H7 (cell line): ENCODE measurements at places on chromosomes 4 and X. TPM values are rescaled to one million over a fixed set of nuclear protein-coding genes. Genes with fewer than 3 reads are reported as not detected.
A peak's percentile ranks its signal among the peaks of the same experiment; 100 is the strongest.

GRCh38 chr4:81142744-81143143 is 72.3 kb downstream of the PRKG2 start:
- no peak for DNase-seq

DNA sequence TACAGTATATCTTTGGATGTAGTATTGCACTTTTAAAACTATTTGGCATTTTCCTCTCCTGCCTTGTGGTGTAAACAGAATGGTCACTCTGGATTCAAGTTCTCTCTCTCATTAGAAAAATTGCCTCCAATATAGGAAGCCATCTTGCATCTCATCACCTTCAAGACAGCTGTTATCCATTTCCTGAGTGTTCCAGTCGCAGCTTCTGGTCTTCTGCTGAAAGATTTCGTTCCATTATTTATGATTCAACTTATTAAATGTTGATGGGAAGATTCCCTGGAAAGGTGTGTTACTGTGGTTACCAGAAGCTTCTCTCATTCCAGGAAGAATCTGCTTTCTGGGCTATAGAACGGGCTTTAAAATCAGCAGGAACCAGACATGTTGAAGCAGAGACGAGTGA is 568.3 kb upstream of the SLIT2 start:
- DNase-seq: no peak

GRCh38 chr4:67106861-67107460 is 438.3 kb downstream of the CENPC start:
- DNase-seq: no peak

GRCh38 chr4:150217808-150218207 is 139.6 kb downstream of the DCLK2 start:
- DNase-seq: no peak

DNA sequence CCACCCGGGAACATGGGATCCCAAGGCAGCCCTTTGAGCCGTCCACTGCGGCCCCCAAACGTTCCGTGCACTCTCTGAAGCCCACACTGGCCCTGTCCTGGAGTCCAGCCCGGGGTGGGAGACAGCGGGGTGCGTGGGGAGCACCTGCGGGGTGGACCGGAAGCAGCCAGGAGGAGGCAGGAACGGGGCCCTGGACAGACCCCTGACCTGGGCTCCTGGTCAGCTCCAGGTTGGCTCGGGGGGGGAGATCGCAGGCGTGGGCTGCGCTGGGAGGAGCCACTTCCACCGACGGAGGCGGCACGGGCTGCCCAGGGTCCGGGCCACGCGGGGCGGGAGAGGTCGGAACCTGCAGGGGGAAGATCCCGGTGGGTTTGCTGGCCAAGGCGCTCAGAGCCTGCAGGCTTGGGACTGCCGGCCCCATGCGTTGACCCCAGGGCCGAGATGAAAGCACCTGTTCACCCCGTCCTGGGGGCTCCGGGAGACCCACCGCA is 5.7 kb upstream of the PLCXD1 start:
- DNase-seq: peak; percentile 73

DNA sequence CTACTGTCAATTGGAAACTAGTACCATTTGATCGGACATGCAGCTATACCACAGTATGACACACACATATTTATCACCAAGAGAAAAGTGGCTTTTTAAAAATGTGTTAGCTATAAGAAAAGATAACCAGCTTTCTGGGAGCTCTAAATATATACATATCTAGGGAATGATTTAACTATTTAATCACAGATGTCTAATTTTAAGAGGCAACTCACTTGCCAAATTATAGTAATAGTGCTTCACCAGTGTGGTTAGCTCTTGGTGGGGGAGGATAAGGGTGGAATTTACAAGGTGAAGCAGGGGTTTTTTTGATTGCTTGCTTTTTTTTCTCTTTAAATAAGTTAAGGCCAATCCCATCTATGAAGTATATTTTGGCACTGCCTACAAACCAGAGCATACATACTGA is 547.7 kb upstream of the DIPK2B start:
- DNase-seq: no peak

- no peak for DNase-seq
These were observed 67.9 kb upstream of the STX18 start for GRCh38 chr4:4609622-4610334.

DNA sequence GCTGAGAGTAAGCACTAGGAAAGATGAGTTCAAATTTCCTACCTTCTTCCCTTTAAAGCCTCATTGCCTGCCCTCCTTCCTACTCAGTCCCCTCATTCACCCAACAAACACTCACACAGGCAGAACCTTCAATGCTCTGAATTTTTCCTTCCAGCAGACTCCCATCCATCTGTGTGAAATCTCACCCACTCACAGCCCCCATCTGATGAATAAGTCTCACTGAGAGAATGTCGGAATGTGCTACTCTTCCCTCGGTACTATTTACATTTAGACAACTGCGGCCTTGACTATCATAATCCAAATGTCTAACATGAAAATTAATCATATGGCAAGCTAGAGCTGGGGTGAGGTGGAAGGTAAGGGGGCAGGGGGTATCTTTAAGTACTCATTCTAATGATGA is 19.4 kb downstream of the CLDN2 start:
- no peak for DNase-seq

- DNase-seq: no peak
These were observed 368.6 kb downstream of the HNRNPD start for GRCh38 chr4:82005158-82005557.

DNA sequence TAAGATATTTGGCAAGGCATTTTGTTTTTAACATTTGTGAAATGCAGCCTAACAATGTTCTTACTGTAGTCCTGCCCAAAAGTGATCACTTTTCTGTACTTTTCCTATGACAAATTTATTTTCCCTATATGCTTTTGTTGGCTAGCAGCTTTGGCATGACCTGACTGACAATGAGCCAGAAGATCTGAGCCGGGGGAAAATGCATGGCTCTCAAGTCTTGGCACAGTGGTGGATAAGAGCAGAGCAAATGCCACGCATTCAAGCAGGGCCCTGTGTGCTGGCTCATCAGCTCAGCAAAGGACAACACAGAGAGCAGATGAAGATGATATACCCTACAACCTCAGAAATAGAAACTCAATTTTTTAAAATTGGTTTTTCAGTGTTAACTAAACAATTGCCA is 187.3 kb downstream of the ANAPC10 start:
- no peak for DNase-seq

DNA sequence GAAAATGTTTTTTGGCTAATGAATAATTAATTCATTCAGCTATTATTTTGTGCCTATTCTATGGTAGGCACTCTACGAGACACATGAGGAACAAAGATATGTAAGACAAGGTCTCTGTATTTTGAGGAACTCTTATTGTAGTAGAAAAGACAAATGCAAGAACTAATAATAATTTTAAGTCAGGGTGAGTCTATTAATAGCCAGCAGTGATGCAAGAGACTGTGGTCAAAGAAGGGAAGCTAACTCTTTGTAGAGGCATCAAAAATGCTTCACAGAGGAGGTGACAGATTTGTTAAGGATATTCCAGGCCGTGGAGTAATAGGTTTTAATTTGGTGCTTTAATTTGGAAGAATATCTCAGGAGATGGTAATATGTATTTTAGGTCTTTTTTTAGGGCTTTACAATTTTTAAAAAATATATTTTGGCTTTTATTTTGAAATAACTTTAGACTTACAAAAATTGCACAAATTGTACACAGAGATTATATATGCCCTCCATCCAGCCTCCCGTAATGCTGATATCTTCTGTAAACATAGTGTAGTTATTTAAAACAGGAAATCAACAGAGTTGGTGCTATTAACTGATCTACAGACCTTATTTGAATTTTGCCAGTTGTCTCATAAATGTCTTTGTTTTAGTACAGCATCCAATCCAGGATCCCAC is 48.1 kb downstream of the DCLK2 start:
- DNase-seq: no peak

- DNase-seq: no peak
These were observed 3.0 kb downstream of the NCBP2L start for GRCh38 chrX:107780525-107780924.

- no peak for DNase-seq
These were observed 82.6 kb downstream of the CT47B1 start for GRCh38 chrX:120793098-120793497.

DNA sequence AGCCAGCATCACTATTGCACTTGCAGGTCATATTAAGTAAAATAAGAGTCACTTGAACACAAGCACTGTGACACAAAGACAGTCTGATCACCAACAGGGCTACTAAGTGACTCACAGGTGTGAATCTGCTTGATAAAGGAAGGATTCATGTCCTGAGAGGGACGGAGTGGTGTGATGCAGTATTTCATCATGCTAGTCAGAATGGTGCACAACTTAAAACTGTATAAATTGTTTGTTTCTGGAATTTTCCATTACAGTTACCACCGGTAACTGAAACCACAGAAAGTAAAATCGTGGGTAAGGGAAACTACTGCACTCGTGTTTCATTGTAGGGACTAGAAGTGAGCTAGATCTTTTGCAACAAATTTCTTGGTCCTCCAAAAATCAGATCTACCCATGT is 109.7 kb downstream of the ELOVL6 start:
- no peak for DNase-seq

GRCh38 chr4:142077048-142077447 is 440.7 kb downstream of the IL15 start:
- no peak for DNase-seq

DNA sequence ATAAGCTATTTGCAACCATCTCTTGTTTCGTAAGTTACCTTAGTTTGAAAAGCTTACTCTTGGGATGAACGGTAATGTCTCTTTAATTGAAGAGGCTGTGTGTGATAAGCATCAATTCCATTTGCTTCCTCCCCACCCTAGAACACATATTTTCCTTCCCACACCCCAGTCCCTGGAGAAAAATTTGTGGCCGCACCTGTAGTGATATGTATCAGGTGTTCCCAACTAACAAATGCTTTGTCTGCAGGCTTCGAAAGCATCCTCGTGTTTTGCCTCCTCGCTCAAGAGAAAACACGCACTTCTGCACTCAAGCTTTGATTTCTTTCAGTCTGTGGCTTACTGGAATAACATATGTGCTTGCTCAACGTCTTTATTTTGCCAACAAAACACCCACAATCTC is 143.8 kb upstream of the OTUD4 start:
- no peak for DNase-seq

DNA sequence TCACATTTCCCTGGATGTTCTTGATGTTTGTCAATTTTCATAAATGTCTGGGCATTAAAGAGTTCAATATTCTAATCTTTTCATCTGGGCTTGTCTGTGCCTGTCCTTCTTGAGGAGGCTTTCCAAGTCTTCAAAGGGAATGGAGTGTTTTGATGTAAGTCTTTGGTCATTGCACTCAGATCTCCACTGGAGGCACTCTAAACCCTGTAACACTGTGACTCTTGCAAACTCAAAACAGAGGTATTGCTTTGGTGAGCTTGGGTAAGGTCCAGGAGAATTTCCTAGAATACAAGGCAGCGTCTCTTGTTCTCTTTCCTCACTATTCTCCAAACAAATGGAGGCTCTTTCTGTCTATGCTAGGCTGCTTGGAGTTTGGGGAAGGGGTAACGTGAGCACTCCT is 1118.1 kb upstream of the PABPC4L start:
- DNase-seq: no peak

- no peak for DNase-seq
These were observed 312.3 kb downstream of the FBXW7 start for GRCh38 chr4:152223600-152223999.

DNA sequence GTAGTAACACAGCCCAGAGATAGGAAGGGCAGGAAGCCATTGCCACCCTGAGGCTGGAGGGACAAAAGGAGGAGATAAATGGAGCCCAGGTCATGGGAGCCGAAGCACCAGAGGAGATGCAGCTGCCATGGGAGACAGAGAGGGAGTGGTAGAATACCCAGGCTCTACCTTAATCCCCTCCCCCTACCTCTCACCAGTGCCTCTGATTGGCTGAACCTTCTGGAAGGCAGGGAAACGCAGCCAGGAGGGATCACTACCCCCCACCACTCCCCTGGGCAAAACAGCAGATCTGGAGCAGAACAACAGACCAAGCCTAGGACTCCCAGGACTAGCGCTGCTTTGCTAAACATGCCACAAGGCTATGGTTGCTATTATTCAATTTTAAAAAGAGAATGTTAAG is 114.2 kb downstream of the ZNF827 start:
- DNase-seq: peak; percentile 67

- DNase-seq: no peak
These were observed 148.5 kb downstream of the NAA11 start for GRCh38 chr4:79177388-79177787.

DNA sequence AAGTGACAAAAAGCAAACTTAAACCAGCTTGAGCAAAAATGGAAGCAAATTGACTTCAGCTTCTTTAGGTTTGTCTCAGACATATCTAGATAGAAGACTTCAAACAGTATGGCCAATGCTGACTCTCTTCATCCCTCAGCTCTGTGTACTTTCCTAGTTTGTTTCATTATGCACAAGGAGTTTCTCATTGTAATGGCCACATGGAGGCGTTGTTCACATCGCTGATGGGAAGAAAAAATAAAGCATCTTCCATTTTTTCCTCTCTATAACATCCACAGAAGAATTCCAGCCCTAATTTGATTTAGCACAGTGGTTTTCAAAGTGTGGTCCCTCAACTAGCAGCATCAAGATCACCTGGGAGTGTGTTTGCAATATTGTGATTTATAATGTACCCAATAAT is 397.5 kb upstream of the PRKX start:
- no peak for DNase-seq

- no peak for DNase-seq
These were observed 716.0 kb downstream of the CENPC start for GRCh38 chr4:66829310-66829709.

DNA sequence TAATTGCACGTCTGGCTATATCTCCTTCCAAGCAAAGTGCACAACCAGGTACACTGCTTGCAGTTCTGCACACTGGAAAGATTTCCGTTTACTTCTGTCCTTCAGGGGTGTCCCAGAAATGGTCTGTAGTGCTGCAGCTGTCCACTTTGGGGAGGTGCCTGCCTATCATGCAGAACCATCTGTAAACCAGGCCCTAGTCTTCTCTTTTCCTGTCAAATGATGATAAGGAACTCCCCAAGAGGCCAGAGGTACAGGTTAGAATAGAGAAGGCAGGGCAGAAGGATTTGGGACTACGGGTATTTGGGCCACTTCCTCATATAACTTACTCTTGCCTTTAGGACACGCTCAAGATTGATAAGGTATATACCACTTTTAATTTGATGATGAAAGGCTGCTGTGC is 746.9 kb downstream of the FAT4 start:
- DNase-seq: no peak

- DNase-seq: no peak
These were observed 673.4 kb downstream of the PCDH18 start for GRCh38 chr4:136858903-136859302.

The C4orf33 gene
- total RNA-seq: 6.4 and 8.9 TPM in 2 replicates

The STK32B gene
- total RNA-seq: 2.4 and 2.8 TPM in 2 replicates

The XK gene
- total RNA-seq: 1.2 and 2.2 TPM in 2 replicates

The PRKG2 gene
- total RNA-seq: 2.2 and 3.1 TPM in 2 replicates

The SYN1 gene
- total RNA-seq: 0.81 and 2.1 TPM in 2 replicates

The MAGEE1 gene
- 2.2 and 2.5 TPM in 2 replicates for total RNA-seq

The MEPE gene
- not detected in 2 replicates for total RNA-seq

The VAMP7 gene
- total RNA-seq: 25.2 and 32.1 TPM in 2 replicates

The SYAP1 gene
- 21.7 and 28.5 TPM in 2 replicates for total RNA-seq

The FAM149A gene
- total RNA-seq: 13.9 and 19.2 TPM in 2 replicates

The DGKK gene
- 0.67 and 1.4 TPM in 2 replicates for total RNA-seq

The ANAPC4 gene
- total RNA-seq: 20.6 and 27.9 TPM in 2 replicates

The HERC5 gene
- 6.1 and 7.6 TPM in 2 replicates for total RNA-seq

The PAGE2 gene
- total RNA-seq: not detected in 2 replicates

The GYG2 gene
- 36.7 and 40.5 TPM in 2 replicates for total RNA-seq

The TMPRSS11B gene
- total RNA-seq: not detected in 2 replicates

The GABRA4 gene
- 0.07 TPM in 1 of 2 replicates, not detected in the other for total RNA-seq
